ENCODE measurements at places on chromosomes 3 and 15. TPM values are rescaled to one million over a fixed set of nuclear protein-coding genes. Genes with fewer than 3 reads are reported as not detected.

CLEC3B gene
- 2.0 TPM for total RNA-seq

ARL14 gene
- total RNA-seq: not detected

CACNA2D3 gene
- total RNA-seq: 1.2 TPM

CNTN3 gene
- 0.07 TPM for total RNA-seq

FILIP1L gene
- total RNA-seq: 31.5 TPM

POU1F1 gene
- total RNA-seq: not detected

ROBO2 gene
- total RNA-seq: not detected

PLA2G4F gene
- total RNA-seq: not detected

ADGRG7 gene
- 51.3 TPM for total RNA-seq
